Esophagus squamous epithelium (tissue), 5 donors: ENCODE measurements at places on chromosomes 11 and 22.

GRCh38 chr11:26134481-26135355 lies 197.2 kb upstream of the ANO3 start:
- DNase-seq: no peak

- DNase-seq: no peak
These were observed 1299.3 kb downstream of the BRD1 start for GRCh38 chr22:48528221-48528915.

DNA sequence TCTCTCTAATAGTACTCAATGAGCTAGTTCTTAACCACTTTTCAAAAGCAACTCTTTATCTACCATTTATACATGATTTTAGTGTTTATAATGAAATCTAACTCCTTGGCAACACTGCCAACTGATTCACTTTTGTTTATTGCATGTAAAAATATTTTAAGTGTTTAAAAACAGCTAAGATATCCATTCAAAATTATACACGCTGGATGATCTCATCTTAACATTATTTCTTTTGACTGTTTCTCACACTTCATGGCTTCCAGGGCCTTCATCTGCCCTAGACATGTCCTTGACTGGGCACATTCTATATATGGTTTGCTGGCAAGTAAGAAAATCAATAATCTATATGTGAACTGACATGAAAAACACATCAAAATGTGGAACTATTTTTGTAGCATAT lies 414.6 kb upstream of the LUZP2 start:
- no peak for DNase-seq

DNA sequence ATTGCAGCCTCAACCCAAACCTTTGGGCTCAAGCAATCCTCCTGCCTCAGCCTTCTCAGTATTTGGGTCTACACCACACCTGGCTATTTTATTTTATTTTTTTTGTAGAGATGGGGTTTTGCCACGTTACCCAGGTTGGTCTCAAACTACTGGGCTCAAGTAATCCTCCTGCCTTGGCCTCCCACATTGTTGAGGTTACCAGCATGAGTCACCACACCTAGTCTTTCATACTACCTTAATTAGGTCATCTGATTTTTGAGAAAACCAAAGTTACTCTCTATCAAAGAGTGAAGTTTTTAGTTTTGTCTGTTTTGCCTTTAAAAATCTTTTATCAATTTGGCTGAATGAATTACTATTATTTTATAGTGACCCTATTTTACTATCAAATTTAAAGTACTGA lies 335.6 kb upstream of the LRRC4C start:
- DNase-seq: no peak

- no peak for DNase-seq
These were observed 115.8 kb downstream of the PLEKHA7 start for GRCh38 chr11:16898274-16898985.

DNA sequence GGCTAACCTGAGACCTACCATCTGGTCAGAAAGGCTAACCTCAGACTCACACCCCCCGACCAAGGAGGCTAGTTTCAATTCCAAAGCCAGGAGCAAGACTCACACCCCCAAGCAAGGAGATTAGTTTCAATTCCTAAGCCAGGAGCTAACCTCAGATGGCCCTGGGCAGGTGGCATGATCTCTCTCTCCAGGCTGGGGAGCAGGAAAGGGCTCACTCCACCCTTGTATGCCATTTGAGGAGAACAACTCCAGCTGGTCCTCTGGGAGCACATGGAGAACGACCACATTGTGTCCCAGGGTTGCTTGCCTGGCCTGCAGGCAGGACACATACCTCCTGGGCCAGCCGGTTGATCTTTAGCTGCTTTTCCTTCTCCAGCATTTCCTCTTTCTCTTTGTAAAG lies 32.6 kb downstream of the USH1C start:
- no peak for DNase-seq

DNA sequence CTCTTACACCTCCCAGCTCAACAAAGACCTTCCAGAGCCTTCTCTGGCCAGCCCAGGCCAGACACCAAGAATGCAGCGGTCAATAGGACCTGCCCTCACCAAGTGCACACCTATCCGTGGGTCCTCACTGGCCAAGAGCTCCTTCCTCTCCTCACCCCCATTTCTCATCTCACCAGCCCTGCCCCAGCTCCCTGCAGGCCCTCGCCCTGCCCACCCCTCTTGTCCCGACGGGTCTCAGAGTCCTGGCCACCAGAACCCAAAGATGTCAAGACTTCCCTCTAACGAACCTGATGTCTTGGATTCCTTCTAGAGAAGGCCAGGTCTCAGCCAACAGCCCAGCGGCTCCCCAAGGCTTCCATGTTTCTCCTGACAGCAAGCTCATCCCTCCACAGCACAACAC lies 43.6 kb downstream of the IGF2 start:
- no peak for DNase-seq

GRCh38 chr11:78954696-78955095 lies 380.0 kb upstream of the NARS2 start:
- no peak for DNase-seq

- no peak for DNase-seq
These were observed 7.6 kb downstream of the IL17REL start for GRCh38 chr22:50004918-50005317.

- no peak for DNase-seq
These were observed 164.0 kb upstream of the SYT13 start for GRCh38 chr11:45450189-45450588.

GRCh38 chr11:43941257-43941994 lies 1.0 kb upstream of the C11orf96 start:
- DNase-seq: no peak

GRCh38 chr11:87966216-87966615 lies 209.0 kb downstream of the RAB38 start:
- no peak for DNase-seq
